ENCODE measurements at places on chromosomes 4 and X.

GRCh38 chr4:39613093-39613656 lies 25.5 kb downstream of the SMIM14 start:
- no peak for DNase-seq

DNA sequence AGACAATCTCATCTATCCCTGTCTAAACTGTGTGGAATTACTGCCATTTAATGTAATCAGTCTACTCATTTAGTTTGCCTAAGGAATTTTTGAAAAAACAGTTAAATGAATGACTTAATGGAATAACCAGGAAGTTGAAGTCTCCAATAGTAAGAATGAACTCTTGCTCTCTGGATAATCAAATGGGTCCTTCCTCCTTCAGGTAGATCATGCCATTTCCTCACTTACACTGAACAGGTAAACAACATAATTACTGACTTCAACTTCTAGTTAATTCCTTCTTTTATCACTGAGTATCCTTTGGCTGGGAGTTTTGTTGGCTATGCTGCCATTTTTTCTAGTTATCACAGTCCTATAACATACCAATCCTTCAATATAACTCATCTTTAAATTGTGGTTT lies 56.0 kb downstream of the ELOVL6 start:
- DNase-seq, result no peak

GRCh38 chrX:150036181-150036580 lies 97.9 kb upstream of the EOLA2 start:
- no peak for DNase-seq

GRCh38 chr4:71259280-71259679 lies 79.5 kb upstream of the SLC4A4 start:
- DNase-seq, result no peak

DNA sequence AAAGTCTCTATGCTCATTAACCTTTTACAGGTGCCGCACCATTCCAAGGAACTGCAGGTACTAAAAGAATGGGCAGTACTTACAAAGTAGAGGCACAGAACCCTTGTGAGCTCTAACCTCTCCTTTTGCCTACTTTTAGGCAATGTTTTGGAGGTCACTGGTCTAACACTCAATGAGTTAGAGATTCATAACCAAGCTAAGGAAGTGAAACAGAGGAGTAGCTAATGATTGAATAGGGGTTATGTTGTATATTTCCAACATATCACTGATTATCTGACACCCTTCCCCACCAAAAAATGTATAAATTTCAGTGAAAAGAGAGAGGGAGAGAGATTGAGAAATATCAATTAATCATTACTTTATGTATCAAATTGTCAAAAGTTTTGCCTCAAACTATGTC lies 269.3 kb downstream of the PCDH7 start:
- no peak for DNase-seq

DNA sequence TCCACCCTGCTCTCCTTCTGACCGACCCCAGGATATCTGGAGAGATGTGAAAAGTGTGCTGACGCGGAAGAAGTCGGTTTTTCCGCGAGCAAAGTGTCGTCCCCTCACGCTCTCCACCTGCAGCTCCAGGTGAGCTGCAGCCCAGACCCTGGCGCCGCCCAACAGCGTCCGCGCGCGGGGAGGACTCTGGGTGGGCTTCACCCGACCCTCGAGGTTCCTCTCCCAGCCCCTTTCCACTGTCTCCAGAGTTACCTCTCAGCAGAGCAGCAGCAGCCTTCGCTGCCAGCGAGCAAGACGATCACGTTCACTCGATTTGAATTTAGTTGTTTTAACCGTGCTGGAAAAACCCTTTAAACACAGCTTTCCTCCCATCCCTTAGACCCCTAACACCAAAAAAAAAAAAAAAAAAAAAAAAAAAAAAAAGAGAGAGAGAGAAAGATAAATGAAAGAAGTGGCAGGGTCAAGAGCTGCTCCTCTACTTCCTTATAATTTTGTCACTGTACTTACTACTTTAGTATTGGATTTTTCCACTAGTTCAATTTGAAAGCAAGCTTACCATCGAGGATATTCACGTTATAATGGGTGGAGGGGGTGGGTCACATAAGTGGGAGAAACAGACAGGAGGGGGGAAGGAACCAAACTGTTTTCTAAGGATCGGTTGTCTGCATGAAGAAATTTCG lies 758 bp upstream of the NR3C2 start:
- no peak for DNase-seq

DNA sequence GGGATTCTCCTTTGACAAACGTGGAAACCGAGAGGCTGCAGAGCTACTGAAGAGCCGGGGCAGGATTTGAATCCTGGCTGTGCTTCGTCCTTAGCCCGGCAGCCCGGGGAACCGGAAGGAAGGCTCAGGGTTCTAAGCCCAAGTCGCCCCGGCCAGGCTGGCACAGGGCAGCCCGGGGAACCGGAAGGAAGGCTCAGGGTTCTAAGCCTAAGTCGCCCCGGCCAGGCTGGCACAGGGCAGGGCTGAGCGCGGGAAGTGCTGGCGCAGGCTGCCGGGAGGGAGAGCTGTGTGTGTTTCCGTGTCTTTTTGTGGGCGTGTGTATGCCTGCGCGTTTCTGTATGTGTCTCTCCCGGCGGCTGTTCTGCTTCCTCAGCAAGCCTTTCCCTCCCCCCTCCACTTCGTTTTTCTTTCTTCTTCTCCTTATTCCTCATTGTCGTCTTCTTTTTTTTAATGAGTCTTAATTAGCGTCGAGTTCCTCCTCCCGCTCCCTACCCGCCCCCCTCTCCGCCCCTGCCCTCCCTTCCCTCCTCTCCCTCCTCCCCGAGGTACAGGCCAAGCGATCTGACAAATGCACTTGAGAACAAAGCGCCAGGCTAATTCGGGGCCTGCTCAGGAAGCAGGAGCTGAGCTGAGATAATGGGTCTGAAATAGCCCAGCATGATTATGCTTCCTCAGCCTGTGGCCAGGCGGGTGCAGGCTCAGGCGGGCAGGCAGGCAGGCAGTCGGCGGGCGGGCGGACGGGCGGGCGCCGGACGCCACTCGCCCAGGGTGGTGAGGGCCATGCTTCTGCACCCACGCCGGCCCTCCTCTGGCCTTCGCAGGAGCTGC lies 65.9 kb downstream of the EFNB1 start:
- no peak for DNase-seq

DNA sequence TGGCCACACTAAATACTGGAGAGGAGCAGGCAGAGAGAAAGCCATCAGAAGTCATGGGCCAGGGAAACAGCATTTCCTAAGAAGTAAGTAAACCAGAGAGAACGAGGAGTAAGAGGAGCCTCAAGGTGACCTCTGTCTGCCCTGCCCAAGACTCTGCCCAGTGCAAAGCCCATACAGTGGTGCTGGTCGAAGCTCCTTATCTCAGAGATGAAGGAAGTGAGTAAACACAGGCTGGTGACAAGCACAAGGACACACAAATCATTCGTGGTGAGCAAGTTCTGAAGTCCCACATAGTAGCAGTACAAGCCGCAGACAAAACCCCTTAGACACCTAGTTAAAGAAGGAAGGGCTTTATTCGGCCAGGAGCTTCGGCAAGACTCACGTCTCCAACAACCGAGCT lies 62.7 kb downstream of the DCTD start:
- no peak for DNase-seq

- DNase-seq, result no peak
Measured at GRCh38 chr4:21979196-21979595, 30.6 kb upstream of the KCNIP4 start.

DNA sequence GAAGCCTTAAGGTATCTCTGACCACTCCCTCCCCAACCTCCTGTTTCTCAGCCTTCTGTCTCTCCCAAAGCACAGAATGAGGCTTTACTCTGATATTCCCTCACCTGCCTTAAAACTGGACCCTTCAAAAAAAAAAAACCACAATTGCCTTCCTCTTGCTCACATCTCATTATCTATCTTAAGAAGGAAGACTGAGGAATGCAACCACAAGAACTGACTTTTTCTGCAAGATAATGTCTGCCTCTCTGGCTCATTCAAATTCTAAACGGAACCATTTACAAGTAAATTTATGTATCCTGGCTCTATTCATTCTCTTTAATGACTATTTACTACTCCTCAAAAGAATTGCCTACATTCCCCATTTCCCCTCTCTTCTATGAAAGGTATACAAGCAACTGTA lies 545.5 kb upstream of the HTR2C start:
- DNase-seq, result no peak

GRCh38 chr4:74621616-74622015 lies 172.7 kb downstream of the BTC start:
- DNase-seq, result no peak

DNA sequence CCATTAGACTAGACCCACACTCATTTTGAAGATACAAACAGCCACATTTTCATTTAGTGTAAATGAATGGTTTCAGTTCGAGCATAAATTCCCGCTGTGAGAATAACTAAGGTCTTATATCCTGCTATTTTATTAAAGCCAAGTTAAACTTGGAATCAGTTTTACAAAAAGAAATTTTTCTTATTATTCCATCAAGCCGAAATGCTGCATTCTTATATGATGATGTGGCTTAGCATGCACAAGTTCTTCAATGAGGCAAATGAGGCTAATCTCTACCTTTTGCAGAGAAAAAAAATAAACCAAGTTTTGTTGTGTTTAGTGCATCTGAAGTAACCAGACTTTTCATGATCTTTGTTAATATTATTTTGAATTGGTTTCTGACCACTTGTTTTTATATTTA lies 953.9 kb upstream of the PCDH10 start:
- no peak for DNase-seq

- no peak for DNase-seq
Measured at GRCh38 chr4:146311238-146311970, 97.1 kb downstream of the REELD1 start.

DNA sequence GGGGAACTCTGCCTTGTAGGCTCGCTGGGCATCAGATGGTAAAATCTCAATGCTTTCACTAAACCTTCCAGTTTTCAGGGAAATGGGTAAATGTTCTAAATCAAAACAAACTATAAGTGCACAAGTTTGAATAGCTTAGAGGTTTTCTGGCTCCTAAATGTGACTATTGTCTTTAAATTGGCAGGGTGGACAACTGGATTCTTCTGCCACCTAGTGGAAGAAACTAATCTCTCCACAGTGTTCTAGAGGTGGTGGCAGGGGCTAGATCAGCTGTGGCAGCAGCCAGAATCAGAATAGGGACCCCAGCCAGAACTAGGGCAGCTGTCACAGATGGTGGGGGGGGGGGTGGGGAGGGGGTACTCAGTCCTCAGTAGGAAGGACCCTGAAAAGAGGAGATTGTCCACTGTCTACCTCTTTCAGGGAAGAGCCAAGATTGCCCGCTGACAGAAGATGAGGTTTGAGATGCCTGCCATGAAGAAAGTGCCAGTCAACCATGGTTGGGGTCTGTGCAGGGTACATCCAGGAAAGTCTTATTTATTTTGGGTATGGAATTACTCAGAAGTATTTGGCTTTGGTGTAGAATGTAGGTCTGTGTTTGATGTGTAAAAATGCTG lies 201.4 kb downstream of the CCNG2 start:
- DNase-seq, result no peak

- DNase-seq, result no peak
Measured at GRCh38 chr4:88731381-88731780, 33.8 kb upstream of the NAP1L5 start.

DNA sequence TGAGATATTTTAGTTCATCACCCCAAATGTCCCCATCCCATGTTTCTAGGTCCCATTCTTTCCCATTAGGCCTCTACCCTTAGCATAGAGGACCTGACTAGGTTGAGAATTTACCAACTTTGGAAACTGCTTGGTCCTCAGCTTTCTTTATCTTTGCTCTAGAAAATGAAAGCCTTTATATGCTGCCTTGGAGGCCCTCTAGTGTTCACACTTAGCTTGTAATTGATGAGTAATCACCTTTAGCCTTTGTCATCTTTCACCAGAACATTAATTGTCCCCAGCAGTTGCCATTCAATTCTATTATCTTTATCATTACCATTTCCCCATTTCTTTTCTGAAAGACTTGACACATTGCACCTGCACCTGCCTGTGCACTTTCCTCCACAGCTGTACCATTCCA lies 589.2 kb upstream of the NR3C2 start:
- DNase-seq, result no peak

DNA sequence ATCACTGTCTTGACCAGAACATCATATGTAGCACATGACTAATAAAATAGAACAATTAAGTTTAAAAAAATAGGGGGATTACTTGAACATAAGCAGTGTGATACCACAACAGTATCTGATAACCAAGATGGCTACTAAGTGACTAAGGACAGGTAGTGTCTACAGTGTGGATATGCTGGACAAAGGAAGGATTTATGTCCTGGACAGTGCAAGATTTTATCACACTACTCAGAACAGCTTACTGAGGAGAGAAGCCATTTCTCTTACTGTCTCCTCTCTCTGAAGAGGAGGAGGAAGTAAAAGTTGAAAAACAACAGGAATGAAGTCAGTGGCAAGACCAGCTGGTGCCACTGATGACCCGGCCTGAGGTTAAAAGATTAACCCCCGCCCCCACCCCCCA lies 4.0 kb upstream of the SLC10A7 start:
- no peak for DNase-seq

GRCh38 chrX:13144927-13145655 lies 100.7 kb upstream of the FAM9C start:
- DNase-seq, result no peak

- no peak for DNase-seq
Measured at GRCh38 chr4:94758700-94759399, 1.1 kb downstream of the BMPR1B start.

DNA sequence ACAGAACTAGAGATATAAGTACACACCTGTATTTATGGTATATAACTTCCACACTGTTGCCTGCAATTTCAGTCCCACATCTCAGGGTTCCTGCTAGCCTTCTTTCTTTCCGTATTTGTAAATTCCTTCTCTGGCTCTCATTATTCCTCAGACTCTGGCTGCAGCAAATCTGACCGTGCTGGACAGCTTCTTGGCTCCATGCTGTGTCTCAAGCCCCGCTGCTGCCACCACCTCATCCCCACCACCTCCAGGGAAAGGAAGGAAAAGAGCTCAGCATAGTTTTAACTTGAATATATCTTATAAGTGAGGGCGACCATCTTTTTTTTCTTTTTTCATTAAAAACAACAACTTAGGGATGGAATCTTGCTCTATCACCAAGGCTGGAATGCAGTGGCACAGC lies 155.6 kb upstream of the CXCL13 start:
- DNase-seq, result no peak

DNA sequence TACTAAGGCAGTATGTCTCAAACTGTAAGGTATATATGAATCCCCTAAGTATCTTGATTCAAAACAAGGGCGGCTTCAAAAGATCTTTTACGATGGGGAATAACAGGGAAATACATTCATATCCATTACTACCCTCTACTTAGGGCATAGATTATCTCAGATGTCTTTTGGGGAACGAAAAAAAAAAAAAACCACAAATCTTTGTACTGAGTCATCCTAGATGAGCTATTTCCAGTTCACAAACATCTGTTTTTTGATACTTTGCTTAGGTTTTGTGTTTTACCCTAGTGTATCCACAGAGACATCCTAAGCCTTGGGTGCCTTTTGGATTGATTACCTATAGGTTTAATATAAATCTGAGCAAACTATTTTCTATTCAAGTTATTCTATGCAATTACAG lies 457.2 kb downstream of the NLGN4X start:
- no peak for DNase-seq

DNA sequence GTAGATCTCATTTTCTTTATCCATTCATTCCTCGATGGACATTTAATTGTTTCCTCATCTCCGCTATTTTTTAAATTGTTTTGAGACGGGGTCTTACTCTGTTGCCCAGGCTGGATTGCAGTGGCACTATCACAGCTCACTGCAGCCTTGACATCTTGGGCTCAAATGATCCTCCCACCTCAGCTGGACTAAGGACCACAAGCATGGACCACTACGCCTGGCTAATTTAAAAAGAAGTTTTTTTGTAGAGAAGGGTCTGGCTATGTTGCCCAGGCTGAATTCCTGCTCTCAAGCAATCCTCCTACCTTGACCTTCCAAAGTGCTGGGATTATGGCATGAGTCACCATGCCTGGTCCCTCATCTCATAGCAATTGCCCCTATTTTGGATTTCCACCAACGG lies 7.0 kb upstream of the TRIML1 start:
- DNase-seq, result no peak

GRCh38 chrX:41408576-41408975 lies 38.6 kb upstream of the NYX start:
- no peak for DNase-seq

Measured in DMS 273 treated with DMSO at 0.1 percent for 48 hours (cell line).